Stimulated activated CD4-positive, alpha-beta T cell treated with anti-CD3 and anti-CD28 coated beads, Interleukin-2, amount 100 ng/mL, for 24 hours (primary cell): ENCODE measurements at places on chromosomes 11 and 22.

DNA sequence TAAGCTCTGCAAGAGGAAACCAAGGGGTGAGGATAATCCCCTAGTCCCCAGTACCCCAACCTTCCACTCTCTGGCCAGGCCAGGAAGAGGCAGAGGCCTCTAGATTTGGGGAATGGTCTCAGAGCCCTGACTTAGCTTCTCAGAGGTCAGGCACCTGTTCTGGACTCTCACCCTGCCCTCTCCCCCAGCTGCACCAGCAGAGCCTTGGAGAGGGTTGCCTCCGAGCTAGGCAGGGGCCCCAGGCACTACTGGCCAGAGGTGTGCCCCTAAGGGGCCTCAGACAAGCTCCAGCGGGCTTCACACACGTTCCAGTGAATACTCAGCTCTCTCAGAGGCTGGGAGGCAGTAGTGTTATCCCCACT is 8.0 kb downstream of the FREY1 start:
- no peak for DNase-seq

DNA sequence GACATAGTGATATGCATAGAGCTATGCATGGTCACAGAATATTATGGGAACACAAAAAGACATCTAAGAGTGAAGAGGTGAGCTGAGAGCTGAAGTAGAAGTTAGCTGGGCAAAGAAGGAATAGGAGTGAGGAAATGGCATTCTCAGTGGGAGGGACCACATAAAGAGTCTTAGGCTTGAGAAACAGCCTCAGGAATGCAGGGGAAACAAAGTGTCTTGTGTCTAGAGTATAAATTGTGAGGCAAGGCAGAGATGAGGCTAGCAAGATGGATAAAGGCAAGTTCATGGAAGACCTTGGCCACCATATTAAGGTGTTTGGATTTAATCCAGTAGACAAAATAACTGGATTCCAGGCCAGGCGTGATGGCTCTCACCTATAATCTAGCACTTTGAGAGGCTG is 40.6 kb upstream of the CRTAM start:
- no peak for DNase-seq

DNA sequence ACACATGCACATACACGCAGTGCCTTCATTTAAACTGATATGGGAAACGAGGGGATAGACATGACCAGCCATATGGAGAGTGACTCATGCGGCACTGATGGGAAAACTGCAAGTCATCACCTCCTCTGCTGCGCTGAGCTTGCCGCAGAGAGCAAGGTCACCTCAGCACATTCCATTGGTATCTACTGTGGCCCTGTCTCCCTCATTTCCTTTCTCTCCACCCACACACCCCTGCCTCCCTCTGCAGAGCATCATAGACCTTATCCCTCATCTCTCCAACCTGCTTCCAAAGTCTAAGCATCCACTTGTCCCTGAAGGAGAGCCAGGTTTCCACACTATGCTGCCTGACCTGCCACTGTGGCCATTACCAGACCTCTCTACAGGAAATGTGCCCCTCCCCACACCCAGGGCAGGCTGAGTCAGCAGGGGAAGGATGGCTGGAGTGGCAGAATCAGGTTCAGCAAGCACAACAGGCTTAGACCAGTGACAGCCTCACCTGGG is 116.9 kb upstream of the SNX19 start:
- no peak for DNase-seq

DNA sequence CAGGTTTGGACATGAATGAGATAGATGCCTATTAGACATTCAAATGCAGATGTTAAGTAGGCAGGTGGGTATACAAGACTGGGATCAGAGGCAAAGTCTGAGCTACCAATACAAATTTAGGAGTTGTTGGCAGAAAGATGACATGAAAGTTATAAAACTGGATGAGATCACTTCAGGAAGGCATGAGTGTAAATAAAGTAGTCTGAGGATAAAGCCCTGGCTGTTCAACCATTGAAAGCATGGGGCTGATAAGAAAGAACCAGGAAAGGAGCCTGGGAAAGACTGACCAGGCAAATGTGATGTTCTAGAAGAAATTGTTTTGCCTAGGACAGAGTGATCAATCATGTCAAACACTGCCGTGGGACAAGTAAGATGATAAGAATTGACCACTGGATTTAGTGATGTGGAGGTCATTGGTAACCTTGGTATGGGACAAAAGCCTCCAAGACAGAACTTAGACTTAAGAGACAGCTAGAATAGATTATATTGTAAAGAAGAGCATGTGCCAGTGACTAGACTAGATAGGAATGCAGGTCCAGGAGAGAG is 98.5 kb downstream of the EHF start:
- no peak for DNase-seq

- no peak for DNase-seq
Measured at GRCh38 chr11:11973866-11974265, 34.6 kb downstream of the DKK3 start.
